ENCODE measurements at places on chromosomes 11 and 22.

DNA sequence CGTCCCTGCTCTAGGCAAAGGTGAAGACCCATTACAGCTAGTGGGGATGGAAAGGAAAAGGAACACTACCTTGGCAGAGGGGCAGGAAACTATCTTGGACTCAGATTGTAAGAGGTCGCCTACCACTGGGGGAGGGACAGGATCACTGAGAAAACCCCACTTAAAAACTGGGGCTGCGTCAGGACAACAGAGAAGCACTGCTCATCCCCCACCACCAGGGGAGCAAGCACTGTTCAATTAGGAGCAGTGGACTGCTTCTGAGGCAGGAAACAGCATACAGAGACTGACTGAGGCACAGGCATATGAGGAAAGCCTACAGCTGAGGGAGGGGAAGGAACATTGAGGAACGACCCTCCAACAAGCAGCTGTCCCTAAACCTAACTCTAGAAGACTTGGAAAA, 20.8 kb upstream of the DLAT start:
- H3K27ac ChIP-seq = no peak overlapping the region
- H3K4me3 ChIP-seq = no peak overlapping the region
- no peak for DNase-seq
- H3K36me3 ChIP-seq = peaks cover 42% of the 10 kb centered on the region
- no peaks in the 10 kb centered on the region for H3K27me3 ChIP-seq

DNA sequence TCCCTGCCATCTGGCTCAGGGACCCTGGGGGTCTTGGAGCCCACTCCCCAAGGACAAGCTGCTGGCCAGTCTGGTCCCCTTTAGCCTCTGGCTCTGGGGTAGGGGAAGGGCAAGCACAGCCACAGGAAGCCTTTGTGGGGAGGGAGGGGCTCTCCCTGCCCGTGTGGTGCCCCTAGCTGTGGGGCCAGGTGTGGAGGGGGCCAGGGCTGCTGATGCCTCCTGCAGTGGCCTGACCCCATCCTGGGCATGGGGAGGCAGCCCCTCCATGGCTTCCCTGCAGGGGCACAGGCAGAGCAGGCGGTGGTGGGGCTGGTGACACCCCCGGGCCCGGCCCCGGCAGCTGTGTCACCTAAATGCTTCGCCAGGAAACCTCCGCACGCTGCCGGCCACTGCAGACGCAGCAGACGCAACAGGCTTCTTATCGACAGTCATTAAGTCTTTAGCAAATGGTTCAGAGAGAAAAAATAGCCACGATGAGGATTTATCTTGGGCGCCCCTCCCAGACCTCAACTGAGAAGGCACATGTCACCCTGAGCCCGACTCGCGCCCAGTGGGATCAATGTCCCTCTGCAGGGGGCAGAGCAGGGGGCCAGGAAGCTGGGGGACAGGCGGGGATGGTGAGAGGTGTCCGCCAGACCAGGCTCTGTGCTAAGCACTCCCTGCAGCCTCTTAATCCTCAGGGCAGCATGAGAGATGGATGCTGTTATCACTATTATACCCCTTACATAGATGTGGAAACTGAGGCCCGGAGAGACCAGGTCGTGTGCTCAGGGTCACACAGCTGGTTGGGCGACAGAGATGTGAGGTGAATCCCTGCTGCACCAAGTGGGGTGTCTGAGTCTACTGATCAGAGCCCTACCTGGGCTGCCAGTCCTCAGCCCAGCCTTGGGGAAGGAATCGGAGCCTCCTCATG, 33.9 kb downstream of the FLRT1 start:
- no peaks in the 10 kb centered on the region for H3K36me3 ChIP-seq
- no peak for DNase-seq
- no peak overlapping the region for H3K4me3 ChIP-seq
- no peaks in the 10 kb centered on the region for H3K27me3 ChIP-seq
- H3K27ac ChIP-seq = no peak overlapping the region

- peaks cover 9% of the 10 kb centered on the region for H3K4me1 ChIP-seq
- DNase-seq = no peak
- no peaks in the 10 kb centered on the region for H3K36me3 ChIP-seq
- H3K4me3 ChIP-seq = no peak overlapping the region
- no peak overlapping the region for H3K27ac ChIP-seq
Measured at GRCh38 chr11:67027943-67028542, 5.1 kb downstream of the SYT12 start.

- DNase-seq = no peak
- no peaks in the 10 kb centered on the region for H3K4me1 ChIP-seq
- no peak overlapping the region for H3K4me3 ChIP-seq
- H3K27ac ChIP-seq = no peak overlapping the region
Measured at GRCh38 chr11:94954753-94955152, 18.6 kb downstream of the CWC15 start.

DNA sequence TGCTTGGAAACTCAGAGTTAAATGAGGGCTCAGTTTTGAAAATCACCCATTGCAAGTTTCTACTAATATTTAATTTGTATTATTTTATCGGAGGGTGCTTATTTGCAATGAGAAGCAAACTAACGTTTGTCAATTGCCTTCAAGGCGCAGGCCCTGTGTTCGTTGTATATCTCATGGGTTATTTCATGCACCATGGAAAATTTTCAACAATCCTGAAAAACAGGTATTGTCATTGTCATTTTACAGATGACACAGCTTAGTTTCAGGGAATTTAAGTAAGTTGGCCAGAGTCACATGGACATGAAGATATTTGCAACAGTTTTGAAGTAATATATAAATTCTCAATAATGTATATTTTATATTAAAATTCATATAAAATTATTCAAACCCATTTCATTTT, 157.7 kb upstream of the MTMR2 start:
- no peaks in the 10 kb centered on the region for H3K27me3 ChIP-seq
- H3K4me1 ChIP-seq = peaks cover 2% of the 10 kb centered on the region
- no peak for DNase-seq
- no peak overlapping the region for H3K4me3 ChIP-seq
- H3K27ac ChIP-seq = no peak overlapping the region

DNA sequence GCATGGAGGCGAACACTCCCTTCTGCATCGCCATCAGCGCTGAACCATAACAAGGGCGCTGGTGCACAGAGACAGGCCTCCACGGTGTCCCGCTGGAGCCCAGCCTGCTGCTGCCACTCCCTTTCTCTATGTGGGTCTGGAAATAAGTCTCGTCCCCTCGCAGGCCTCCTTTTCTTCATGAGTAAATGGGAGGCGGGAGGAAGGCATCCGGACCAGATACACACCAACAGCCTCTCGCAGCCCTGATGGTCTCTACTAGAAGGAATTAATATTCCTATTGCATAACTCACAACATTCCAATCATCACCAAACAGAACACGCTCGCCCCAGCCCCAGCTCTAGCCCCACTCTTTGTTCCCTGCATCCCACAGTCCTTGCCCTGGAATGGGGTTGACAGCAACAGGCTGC, 14.9 kb downstream of the RASD2 start:
- H3K36me3 ChIP-seq = peaks cover 3% of the 10 kb centered on the region
- H3K4me1 ChIP-seq = no peaks in the 10 kb centered on the region
- no peak overlapping the region for H3K27ac ChIP-seq
- no peak overlapping the region for H3K4me3 ChIP-seq

DNA sequence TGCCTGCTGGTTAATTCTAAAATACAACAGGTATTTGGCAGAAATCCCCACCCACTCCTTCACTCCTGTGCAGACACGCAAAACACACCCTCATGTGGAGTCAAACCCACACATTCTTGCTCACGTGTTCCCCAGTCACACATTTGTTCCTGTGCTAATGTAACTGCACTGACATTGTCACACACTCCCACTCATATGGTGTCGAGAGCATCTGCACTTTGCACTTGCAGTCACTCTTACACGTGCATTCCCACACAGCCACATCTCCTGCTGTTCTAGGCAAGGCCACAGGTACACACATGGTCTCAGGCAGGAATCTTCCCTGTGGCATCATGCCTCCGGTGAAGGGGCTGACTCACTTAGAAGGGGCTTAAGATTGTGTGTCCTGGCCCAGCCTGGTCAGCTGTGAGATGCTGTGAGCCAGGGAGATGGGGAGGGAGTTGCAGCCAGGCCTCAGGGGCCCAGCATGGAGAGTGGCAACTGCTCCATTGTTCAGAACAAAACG, 395.0 kb downstream of the TENM4 start:
- no peak overlapping the region for H3K4me3 ChIP-seq
- no peak for DNase-seq
- no peaks in the 10 kb centered on the region for H3K4me1 ChIP-seq

DNA sequence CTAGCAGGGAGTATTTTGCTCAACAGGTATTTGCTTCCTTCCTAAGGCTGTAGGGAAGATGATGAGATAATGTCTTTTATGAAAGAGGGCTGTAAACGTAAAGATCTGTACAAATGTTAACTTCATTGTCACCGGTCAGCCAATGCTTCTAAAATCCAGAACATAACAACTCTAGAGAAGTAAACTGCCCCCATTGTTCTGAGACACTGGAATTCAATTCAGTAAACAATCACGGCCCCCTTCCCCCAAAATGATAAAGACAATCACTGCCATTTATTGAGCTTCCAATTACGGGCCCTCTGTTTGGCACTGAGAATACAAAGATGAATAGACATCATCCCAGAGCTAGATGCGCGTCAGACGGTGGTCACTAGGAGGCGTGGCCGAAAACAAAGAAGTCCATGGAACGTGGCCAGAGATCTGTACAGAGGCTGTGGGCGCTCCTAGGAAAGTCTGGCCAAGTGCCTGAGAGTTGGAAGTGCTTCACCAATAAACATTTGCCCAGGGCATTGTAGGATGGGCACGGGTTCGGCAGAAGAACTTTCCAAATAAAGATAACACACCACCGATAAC, 576 bp downstream of the TMEM258 start:
- H3K4me3 ChIP-seq = peak overlapping the region; percentile 79
- no peak for DNase-seq
- H3K27ac ChIP-seq = peak overlapping the region; percentile 97
- no peaks in the 10 kb centered on the region for H3K27me3 ChIP-seq

Data from ascending aorta (tissue), 2 donors.